A549 treated with ZK216348 at 1 μM for 4 hours (cell line): ENCODE measurements at places on chromosomes 2 and 18. TPM values are rescaled to one million over a fixed set of nuclear protein-coding genes. Genes with fewer than 3 reads are reported as not detected.

DNAJC5G gene
- not detected in 5 replicates for total RNA-seq

KLF7 gene
- 15.7 to 27.0 TPM (median 24.3 TPM) in 5 replicates for total RNA-seq

TMEM17 gene
- 3.9 to 6.1 TPM (median 5.4 TPM) in 5 replicates for total RNA-seq

CCDC141 gene
- 0.13 TPM in 1 of 5 replicates, not detected in the others for total RNA-seq

KCTD1 gene
- total RNA-seq: 28.7 to 38.6 TPM (median 37.0 TPM) in 5 replicates

PAX3 gene
- total RNA-seq: not detected in 5 replicates

RPL37A gene
- 4,513 to 5,907 TPM (median 5,049 TPM) in 5 replicates for total RNA-seq
